ENCODE measurements at places on chromosomes 6 and 20.

DNA sequence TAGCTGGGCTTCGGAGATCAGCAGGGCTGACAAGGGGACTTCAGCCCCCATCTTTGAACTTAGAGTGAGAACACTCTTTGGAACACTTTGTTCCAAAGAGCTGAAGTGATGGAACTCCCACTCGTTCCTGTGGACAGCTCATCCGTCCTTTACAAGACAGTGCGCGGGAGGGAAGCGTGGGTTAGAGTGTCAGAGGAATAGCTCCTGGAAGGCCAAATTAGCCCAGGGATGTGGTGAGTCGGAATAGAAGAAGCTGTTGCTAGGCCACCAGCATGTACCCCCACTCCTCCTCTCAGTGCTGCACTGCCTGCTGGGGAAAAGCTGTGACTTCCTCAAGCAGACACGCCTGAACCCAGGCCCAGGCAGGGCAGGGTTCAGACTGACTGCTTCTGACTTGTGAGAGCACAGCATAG lies 1.7 kb downstream of the SDCBP2 start:
- peak; percentile 88 for DNase-seq

DNA sequence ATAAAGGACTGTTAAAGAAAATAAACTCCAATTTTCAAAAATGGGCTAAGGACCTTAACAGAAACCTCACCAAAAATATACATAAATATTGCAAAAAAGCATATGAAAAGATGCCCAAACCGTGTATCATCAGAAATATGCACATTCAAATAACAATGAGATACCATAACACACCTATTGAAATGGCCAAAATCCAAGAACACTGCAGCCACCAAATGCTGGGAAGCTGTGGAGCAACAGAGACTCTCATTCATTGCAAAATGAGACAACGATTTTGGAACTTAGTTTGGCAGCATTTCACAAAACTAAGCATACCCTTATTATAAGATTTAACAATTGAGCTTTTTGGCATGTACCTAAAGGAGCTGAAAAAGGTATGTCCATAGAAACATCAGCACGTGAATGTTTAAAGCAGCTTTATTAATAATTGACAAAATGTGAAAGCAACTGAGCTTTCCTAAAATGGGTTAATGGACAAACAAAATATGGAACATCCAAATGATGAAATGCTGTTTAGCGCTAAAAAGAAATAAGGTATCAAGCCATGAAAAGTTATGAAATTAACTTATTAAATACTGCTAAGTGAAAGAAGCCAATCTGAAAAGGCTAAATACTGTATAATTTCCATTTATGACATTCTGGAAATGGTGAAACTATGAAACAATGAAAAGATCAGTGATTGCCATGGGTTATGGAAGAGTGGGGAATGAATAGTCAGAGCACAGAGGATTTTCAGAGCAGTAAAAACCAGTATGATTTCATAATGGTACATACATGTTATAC lies 592.6 kb upstream of the ADGRB3 start:
- DNase-seq = no peak

GRCh38 chr20:9518576-9519175 lies 4.3 kb downstream of the LAMP5 start:
- DNase-seq = no peak

DNA sequence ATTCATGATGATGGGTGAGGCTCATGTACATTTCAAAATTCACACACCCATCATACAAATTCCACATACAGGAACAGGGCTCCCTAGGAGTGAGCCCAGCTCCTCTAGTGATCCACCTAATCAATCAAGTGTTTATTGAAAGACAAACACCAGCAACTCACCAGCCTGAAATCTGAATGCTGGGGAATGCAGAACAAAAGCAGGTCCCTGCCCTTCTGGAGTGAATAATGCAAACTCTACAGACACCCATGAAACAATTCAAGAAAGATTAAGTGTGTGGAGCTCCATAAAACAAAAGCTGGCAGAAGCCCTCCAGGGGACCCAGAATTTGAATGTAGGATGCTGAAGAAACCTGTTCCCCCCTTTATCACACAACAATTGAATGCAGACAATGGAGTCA lies 396.7 kb upstream of the JARID2 start:
- no peak for DNase-seq

DNA sequence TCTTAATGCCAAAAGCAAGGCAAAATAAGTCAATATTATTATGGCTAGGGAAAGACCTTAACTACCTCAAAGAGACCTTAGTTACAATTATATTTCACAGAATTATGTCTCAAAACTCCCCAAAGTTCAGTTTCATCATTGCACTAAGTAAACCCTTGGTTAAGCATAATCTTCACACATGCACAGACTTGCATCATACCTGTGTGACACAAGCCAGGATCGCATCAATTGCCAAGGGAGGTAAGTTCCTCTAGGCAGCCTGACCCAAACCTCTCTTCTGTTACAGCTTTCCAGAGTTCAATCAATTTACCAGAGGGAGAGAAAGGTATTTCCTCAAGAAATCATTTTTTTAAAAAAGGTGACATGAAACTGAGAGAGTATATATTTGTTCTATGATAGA lies 31.9 kb upstream of the PRSS35 start:
- no peak for DNase-seq

DNA sequence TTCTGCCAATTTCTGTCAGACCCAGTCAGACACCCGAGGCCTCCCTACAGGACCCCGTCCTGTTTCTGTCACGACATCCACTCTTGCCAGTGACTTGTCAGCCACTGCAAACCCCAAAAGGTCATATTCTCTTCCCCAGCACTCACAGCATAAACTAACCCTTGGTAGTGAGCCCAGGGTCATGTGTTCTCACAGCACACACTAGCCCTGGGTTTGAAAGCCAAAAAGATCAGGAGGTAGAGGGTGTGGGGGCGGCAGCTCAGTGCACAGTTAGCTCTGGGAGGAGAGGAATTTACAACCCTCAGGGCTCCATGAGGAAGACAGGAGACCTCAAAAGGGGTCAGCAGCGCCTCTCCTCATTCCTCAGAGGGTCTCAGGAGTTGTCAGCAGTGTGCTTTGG lies 9.9 kb upstream of the SNX9 start:
- DNase-seq = no peak

- no peak for DNase-seq
Measured at GRCh38 chr6:134550604-134551003, 232.7 kb upstream of the SGK1 start.

Measured in upper lobe of right lung (tissue), 1 donor.